Activated naive CD8-positive, alpha-beta T cell treated with anti-CD3 and anti-CD28 coated beads, Interleukin-2, amount 10 ng/mL, durations not matched to agents 7 days and 5 days (primary cell): ENCODE measurements at places on chromosomes 1 and 21. TPM values are rescaled to one million over a fixed set of nuclear protein-coding genes. Genes with fewer than 3 reads are reported as not detected.
A peak's percentile ranks its signal among the peaks of the same experiment; 100 is the strongest.

HTR6 gene
- total RNA-seq: not detected

TMCO4 gene
- total RNA-seq: 16.7 TPM

ERICH3 gene
- total RNA-seq: not detected

ZBTB37 gene
- 16.4 TPM for total RNA-seq

PLEKHO1 gene
- total RNA-seq: 140 TPM

DNA sequence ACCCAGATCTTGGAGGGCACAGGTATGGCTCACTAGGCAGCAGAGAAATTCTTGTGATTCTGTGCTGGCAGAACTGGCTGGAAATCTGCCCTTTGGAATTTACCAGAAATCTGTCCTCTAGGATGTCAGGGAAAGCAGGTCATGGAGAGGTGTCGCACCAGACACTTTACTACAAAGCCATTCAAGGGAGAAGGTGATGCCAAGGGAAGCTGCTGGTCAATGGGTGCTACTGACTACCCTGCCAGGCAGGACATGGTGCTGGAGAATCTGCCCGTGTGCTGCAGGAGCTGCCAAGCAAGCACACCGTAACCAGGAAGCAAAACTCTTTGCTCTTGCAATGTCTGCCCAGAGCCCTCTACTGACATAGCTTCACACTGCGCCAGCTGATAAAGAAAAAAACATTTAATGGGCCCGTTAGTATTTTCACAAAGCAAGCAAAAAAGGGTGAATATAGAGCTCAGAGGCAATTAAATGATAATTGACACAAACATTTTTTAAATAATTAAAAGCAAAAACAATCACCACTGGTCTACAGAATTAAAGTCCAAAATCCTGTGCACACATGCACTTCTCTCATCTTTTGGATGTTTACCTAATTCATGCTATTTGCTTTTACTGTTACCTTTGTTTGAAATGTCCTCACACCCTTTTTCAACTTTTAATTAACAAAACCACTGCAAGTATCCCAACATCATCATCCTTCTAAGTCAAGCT, 7.2 kb upstream of the FBXO28 start:
- H3K4me1 ChIP-seq: peaks cover 4% of the 10 kb centered on the region
- peak overlapping the region; percentile 59 for H3K27ac ChIP-seq
- H3K4me3 ChIP-seq: peak overlapping the region; percentile 41
- peaks cover 55% of the 10 kb centered on the region for H3K27me3 ChIP-seq

GRCh38 chr1:183544598-183545297, 45.5 kb downstream of the NCF2 start:
- no peak overlapping the region for H3K27ac ChIP-seq
- no peak overlapping the region for H3K4me3 ChIP-seq
- H3K36me3 ChIP-seq: peaks cover 28% of the 10 kb centered on the region
- H3K27me3 ChIP-seq: no peaks in the 10 kb centered on the region
- no peak for DNase-seq

- peak overlapping the region; percentile 98 for H3K4me3 ChIP-seq
- H3K4me1 ChIP-seq: peaks cover 36% of the 10 kb centered on the region
- peaks cover 10% of the 10 kb centered on the region for H3K36me3 ChIP-seq
- peak; percentile 70 for DNase-seq
Measured at GRCh38 chr1:87329051-87329525, 408 bp downstream of the LMO4 start.

DNA sequence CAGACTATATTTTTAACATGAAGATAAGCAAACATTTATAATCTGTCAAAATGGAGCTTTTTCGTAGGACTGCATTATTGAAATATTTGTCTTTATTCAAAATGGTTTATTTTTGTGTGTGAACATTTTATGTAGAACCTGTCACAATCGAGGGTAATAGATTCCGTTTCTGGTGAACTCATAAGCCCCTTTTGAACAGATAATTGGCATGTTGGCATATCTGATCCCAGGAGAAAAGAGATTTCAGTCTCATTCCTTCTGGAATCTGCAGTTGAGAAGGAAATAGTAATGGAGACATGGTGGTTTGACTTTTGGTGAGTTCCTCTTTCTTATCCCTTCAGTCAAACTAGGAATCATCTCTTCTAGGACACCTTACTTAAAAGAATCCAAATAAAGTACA, 427.9 kb upstream of the B3GALT2 start:
- no peaks in the 10 kb centered on the region for H3K27me3 ChIP-seq
- H3K36me3 ChIP-seq: no peaks in the 10 kb centered on the region
- H3K4me3 ChIP-seq: no peak overlapping the region
- no peak overlapping the region for H3K27ac ChIP-seq
- DNase-seq: no peak

DNA sequence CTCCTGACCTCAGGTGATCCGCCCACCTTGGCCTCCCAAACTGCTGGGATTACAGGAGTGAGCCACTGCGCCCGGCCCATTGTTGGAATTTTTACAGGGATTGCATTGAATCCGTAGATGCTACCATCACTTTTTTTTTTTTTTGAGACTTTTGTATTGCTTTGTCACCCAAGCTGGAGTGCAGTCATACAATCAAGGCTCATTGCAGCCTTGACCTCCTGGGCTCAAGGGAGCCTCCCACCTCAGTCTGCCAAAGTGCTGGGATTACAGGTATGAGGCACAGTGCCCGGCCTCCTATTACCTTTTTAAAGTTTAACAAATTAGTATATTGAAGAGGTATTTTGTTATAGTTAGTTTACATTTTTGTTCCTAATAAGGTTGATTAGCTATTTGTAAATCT, 62.2 kb upstream of the SLC45A1 start:
- no peak overlapping the region for H3K4me3 ChIP-seq
- DNase-seq: no peak
- no peak overlapping the region for H3K27ac ChIP-seq
- peaks cover 11% of the 10 kb centered on the region for H3K27me3 ChIP-seq
- peaks cover 3% of the 10 kb centered on the region for H3K4me1 ChIP-seq

- no peak overlapping the region for H3K27ac ChIP-seq
- no peak for DNase-seq
- peaks cover 5% of the 10 kb centered on the region for H3K4me1 ChIP-seq
- H3K27me3 ChIP-seq: peaks cover 22% of the 10 kb centered on the region
- no peaks in the 10 kb centered on the region for H3K36me3 ChIP-seq
Measured at GRCh38 chr1:18703041-18703621, 72.5 kb downstream of the PAX7 start.

DNA sequence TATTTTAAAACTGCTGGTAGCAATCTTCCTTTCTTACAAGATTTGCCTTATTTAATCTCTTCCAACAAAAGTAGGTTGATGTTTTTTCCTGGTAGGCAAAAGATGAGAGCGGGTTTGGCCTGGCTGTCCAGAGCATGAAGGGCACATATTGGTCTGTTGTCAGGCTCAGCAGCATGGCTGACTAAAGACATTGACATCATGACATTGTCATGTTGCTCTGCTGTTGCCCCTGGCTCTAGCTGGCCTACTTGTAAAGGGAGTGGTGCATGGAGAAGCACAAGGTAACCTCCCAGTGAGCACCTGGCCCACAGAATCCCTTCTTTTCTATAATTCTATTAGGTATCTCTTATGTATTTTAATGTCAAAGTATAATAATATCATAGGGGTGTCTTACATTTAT, 23.6 kb downstream of the GNPAT start:
- H3K4me3 ChIP-seq: no peak overlapping the region
- no peak for DNase-seq
- H3K36me3 ChIP-seq: peaks cover 64% of the 10 kb centered on the region
- H3K27ac ChIP-seq: no peak overlapping the region
- peaks cover 2% of the 10 kb centered on the region for H3K4me1 ChIP-seq

GRCh38 chr1:80565406-80565805, 1235.3 kb upstream of the ADGRL2 start:
- DNase-seq: no peak
- no peak overlapping the region for H3K4me3 ChIP-seq
- no peak overlapping the region for H3K27ac ChIP-seq
- no peaks in the 10 kb centered on the region for H3K36me3 ChIP-seq

DNA sequence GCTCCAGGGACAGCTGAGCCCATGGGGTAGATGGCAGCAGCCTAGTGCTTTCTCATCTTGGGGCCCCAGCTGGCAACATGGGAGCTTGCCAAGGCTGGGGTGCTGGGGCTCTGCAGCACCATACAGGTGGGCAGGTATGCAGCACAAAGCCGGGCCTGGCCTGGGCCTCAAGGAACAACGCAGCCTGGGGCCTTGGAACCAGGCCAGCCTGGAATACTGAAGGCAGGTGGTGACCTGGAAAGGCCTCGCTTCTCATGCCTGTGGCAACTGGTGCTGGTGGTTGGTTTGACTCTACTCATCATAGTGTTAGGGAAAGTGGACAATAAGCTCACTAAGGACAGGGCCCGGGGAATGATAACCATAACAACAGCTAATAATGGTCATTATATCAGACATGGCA, 27.0 kb upstream of the SDHB start:
- no peaks in the 10 kb centered on the region for H3K36me3 ChIP-seq
- H3K4me3 ChIP-seq: no peak overlapping the region
- no peaks in the 10 kb centered on the region for H3K4me1 ChIP-seq
- no peak for DNase-seq
- H3K27me3 ChIP-seq: no peaks in the 10 kb centered on the region
- no peak overlapping the region for H3K27ac ChIP-seq

DNA sequence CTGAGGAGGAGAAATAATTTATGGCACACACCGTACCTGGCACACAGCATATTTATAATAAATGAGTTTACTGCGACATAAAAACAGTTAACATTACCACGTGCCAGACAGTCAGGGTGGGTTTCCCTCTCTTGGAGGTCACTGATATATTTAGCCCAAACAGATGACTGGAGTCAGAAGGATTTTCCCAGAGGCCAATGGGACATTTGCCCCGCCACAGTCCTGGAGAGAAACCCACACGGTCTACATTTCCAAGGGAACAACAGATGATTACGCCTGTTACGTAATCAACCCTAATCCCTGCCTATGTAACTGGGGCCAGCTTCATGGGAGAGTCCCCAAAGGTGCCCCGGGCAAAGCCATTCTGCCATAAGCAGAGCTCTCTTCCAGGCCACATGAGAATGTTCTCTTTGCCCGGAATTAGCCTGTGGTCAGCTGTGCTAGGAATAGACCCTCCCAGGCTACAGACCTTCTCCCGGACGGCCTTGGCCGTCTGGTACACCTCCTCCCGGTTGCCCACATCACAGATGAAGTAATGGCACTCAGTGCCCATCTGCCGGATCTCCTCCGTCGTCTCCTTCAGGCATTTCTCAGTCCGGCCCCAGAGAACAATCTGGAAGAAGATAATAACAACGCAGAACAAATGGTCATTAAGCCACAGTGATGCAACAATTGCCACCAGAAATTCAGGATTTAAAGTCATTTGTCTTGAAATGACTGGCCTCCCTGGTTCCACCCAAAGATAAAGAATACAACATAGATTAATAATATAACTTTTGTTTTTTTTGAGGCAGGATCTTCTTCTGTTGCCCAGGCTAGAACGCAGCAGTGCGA, 37.7 kb downstream of the DHRS3 start:
- H3K36me3 ChIP-seq: peaks cover 46% of the 10 kb centered on the region
- H3K4me3 ChIP-seq: no peak overlapping the region
- H3K27ac ChIP-seq: no peak overlapping the region
- DNase-seq: no peak
- H3K4me1 ChIP-seq: peaks cover 14% of the 10 kb centered on the region

DNA sequence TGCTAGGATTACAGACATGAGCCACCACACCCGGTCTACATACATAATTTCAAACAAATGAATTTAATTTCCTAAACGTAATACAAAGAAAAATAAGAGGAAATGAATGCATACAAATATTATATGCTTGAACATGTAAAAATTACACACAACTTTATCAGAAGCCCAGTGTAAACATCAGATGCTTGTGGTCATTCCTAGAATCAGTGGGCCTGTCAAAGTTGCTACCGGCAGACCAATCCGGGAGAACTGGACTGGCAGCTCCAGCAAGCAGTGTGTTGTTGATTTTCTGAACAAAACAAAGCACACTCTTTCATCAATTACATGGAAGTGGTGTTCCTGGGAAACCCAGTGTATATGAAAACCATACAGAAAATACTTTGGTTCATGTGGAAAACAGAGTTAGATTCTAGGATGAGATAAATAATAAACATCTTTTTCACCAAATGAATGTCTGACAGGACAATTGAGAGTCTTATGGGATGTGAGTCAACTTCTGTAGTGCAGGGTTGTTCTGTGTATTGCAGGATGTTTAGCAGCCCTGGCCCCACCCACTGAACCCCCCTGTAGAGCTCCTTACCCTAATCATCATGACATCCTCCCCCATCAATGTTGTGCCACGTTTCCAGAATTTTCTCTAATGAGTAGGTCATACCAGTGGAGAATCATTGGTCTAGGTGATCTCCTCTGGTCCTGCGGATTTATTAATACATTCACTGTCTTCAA, 33.8 kb downstream of the MFSD2A start:
- H3K4me3 ChIP-seq: no peak overlapping the region
- no peak overlapping the region for H3K27ac ChIP-seq
- no peaks in the 10 kb centered on the region for H3K36me3 ChIP-seq
- peaks cover 2% of the 10 kb centered on the region for H3K27me3 ChIP-seq

GRCh38 chr1:213989002-213989855, 1.5 kb downstream of the PROX1 start:
- no peak for DNase-seq
- peaks cover 3% of the 10 kb centered on the region for H3K36me3 ChIP-seq
- H3K4me3 ChIP-seq: peak overlapping the region; percentile 91

DNA sequence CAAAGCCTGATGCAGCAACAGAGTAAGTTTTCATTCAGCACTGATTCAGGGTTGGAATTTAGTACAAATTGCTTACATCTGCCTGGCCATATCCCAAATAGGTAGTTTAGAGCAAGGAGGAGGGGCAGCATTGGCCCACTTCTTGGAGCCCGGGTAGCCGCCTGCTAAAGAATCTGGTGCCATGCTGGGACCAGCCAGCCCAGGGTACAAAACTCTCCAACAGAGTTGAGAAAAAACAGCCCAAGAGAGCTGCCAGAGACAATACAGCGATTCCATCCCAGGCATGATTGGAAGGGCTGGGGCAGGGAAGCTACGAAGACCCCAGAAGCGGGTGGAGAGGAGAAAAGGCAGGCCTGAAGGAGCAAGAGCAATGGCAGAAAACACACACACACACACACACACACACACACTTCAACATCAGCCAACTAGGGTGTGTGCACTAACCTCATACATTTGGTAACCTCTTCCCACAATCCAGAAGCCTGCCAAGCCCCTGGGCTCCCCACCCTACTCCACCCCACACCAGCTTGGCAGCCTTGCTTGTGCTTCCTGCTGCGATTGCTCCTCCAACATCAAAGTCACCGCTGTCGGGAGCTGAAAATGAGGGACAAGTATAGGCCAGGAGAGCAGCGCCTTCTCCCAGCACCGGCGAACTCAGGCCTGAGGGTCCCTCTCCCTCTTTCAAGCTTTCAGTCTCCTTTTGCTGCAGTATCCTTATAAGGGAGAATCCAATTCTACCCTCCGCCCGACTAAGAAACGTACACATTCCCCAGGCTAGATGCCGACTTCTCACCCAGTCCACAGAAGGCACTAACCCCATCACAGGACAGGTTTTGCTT, 1.2 kb downstream of the PIK3C2B start:
- H3K36me3 ChIP-seq: peaks cover 17% of the 10 kb centered on the region
- peaks cover 41% of the 10 kb centered on the region for H3K4me1 ChIP-seq
- peak; percentile 56 for DNase-seq
- peak overlapping the region; percentile 91 for H3K27ac ChIP-seq
- no peaks in the 10 kb centered on the region for H3K27me3 ChIP-seq
- peak overlapping the region; percentile 95 for H3K4me3 ChIP-seq
